ENCODE measurements at places on chromosomes 7 and 10.
A peak's percentile ranks its signal among the peaks of the same experiment; 100 is the strongest.

- peak; percentile 23 for DNase-seq
These were observed 195.1 kb upstream of the AUTS2 start for GRCh38 chr7:69403169-69403568.

- no peak for DNase-seq
These were observed 104.6 kb downstream of the CYTH3 start for GRCh38 chr7:6167587-6168476.

GRCh38 chr10:129744134-129745111 lies 219.7 kb downstream of the EBF3 start:
- DNase-seq, result no peak

GRCh38 chr10:62562101-62562500 lies 187.9 kb downstream of the ZNF365 start:
- no peak for DNase-seq

DNA sequence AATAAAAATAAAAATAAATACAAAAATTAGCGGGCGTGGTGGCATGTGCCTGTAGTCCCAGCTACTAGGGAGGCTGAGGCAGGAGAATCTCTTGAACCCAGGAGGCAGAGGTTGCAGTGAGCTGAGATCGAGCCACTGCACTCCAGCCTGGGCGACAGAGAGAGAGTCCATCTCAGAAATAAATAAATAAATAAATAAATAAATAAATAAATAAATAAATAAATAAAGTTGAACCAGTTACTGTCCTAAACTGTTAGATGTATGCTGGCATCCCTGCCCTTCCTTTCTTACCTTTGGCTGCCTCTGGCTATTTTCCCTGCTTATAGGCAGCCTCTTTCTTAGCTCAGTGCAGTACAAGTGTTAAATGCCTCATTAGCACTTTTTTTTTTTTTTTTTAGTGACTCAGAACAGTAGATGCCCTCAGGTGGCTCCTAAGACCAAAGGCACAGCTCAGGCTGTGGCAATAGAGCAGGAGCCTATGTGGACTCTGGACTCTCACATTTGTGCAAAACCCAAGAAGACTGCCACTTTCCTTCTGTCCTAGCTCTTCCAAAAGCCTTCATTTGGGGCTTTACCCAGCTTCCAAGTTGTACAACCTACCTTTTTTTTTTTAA lies 30.6 kb upstream of the CABCOCO1 start:
- DNase-seq, result no peak

GRCh38 chr10:77936697-77937567 lies 10.4 kb upstream of the DLG5 start:
- DNase-seq, result no peak

DNA sequence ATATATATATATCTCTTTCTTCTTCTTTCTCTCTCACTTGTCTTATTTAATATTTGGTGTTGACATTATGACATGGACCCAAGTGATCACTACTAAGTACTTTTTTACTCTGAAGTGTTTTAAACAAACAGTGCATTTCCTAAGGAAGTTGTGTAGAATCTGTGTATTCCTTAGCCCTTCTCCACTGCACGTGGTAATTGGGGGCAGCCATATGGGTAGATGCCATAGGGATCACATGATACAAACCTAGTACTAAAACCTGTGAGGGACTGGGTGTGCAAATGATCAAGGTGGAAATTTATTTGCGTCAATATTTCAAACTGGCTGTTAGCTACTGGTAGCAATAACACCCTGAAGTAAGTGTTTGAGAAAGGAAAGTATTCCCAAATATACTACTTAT lies 25.0 kb downstream of the THSD7A start:
- DNase-seq, result no peak

DNA sequence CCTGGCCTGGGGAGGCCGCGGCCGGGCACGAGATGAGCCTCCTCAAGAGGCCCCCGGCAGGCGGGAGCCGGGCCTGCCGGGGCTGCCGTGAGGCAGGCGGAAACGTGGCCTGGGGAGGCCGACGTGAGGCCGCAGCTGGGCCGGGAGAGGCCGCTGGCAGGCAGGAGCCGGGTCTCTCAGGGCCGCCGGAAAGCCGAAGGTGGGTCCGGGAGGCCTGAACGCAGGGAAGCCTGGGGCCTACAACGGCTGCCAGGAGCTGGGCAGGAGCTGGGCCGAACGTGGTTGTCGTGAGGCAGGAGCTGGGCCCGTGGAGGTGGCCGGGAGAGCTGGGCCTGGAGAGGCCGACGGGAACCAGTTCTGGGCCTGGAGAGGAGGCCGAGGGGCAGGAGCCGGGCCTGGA lies 171.9 kb downstream of the TPST1 start:
- no peak for DNase-seq

DNA sequence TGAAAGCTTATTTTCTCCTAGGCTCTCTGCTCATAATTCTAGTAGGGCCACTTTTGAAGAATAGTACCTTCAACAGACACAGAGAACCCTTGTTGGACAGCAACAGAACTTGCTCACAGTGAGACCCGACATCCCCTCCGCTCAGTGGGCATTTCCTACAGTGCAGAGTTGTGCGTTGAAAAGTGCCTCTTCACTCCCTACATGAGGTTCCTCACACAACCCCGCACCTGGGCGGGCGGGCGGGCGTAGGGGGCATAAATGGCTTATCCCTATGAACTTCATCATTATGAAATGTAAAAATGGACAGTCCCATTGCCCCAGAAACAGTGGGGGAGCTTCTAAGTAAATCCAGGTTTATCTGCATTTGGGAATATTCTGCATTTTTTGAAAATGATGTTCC lies 174.9 kb downstream of the MGMT start:
- DNase-seq, result no peak

- DNase-seq, result no peak
These were observed 200.2 kb upstream of the SEMA3E start for GRCh38 chr7:83849131-83849530.

DNA sequence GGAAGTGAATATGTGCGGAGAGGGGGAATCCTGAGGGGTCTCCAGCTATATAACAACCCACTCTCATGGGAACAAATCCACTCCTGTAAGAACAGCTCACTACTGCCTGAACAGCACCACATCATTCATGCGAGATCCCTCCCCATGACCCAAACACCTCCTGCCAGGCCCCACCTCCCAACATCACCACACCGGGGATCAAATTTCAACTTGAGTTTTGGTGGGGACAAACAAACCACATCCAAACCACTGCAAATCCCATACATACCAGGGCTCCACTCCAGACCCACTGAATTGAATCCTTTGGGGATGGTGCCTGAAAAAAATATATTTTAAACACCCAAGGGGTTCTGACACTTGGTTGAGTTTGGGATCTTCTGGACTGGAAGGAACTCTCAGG lies 181.5 kb upstream of the PLXNA4 start:
- DNase-seq, result no peak

DNA sequence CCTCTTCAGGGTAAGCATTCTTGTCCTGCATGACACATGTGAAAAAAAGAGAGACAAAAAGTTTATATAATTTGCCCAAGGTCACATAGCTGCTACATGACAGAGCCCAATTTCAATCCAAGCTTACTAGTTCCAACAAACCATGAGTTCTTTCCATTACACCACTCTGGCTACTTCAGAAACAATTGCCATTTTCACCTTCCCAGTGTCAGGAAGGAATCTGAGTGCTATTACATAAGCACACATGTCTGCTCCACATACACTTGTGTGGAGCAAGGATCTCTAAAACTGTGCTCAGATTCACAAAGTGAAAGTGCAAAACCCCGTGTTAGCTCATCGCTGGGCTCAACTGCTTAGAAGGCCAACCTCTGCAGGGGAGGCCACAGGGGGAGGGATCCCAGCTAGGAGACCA lies 356.2 kb upstream of the NFE2L3 start:
- DNase-seq, result no peak

- DNase-seq, result no peak
These were observed 47.1 kb downstream of the CLEC2L start for GRCh38 chr7:139570626-139571025.

DNA sequence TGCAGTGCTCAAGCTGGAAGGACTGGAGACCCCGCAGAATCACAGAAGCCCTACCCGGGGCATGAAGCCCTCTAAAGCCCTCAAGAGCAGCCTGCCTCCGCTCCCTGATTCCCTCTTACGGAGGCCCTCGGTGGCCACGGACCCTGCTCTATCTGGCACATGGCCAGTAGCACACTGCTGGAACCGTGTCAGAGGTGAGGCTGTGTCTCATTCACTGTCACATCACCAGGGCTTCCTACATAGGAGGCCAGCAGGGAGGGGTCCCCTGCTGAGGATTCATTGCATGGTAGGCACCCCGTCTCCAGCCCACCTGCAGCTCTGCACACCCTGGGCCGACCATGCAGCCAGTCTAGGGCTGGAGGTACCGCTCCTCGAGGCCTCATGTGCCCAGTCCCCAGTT lies 259.2 kb downstream of the TNS3 start:
- DNase-seq, result no peak

DNA sequence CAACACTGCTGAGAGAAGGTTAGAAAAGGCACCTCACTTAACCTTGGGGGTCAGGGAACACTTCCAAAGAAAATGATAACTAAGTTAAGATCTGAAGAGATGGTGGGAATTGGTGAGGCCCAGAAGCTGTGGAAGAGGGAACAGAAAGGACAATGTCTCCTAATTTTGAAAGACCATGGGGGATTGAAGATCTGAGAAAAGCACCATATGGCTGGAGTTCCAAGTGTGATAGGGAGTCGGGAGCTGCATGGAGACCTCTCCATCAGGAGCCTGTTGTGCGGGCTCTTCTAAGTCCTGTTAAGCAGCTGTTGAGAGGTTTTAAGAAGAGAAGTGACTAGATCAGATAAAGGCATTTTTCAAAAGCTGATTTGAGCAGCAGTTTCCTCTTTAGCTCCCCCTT lies 254.3 kb downstream of the CDK14 start:
- DNase-seq, result no peak

DNA sequence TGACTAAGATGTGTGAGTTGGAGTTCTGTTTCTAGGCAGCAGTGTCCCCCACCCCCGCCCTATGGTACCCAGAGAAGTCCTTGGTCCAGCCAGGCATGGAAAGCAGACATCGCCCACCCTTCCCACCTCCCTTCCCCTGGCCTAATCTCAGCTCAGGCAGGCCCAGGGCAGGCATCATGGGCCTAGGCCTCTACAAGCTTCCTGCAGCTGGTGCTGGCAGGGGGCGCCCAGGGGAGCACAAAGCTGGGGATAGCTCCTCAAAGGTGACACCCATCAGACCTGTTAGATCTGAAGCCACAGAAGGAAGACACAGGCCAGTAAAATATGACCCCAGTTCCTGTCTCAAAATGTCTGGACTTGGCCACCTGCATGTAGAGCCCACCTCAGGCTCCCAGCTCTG lies 18.9 kb upstream of the UNC5B start:
- DNase-seq, result no peak

DNA sequence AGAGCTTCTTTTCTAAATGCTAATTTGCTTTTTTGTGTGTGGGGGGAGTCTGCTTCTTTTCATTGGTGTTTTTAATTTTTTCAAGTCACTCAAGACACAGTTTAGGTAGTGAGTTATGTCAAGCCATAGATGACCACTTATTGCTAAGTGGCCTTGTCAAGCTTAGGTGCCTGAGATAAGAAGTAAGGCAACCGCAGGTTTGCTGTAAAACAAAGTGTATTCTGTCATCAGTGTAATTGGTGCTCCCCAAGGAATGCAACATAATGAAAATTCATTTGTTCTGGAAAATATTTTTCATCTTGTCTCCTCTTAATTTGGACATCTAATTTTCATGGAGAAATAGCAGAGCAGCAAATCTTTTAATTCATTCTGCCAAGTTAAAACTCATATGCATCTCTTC lies 249.6 kb downstream of the EXOC4 start:
- DNase-seq, result no peak

- DNase-seq, result no peak
These were observed 37.6 kb downstream of the MYL10 start for GRCh38 chr7:101591504-101591903.

- no peak for DNase-seq
These were observed 75.9 kb downstream of the ICA1 start for GRCh38 chr7:8185926-8186683.

GRCh38 chr7:139639563-139639962 lies 116.1 kb downstream of the CLEC2L start:
- DNase-seq, result no peak

GRCh38 chr10:60175441-60175971 lies 214.2 kb downstream of the ANK3 start:
- DNase-seq, result no peak

DNA sequence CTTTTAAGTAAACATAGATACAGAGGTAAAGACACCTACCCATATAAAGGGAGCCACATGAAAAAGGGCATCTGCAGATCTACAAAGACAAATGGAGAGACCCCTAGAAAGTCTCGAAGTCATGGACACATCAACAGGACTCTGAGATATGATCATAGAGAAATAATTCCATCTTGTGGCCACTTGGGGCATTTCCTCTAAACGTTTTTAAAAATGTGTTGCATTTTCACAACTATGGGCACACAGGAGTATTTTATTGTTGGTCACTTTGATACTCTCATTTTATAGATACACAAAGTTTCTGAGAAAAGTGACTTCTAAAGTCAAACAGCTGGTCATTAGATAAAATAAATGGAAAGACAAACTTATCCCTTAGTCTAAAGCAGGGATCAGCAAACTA lies 87.1 kb downstream of the CRTAC1 start:
- no peak for DNase-seq

GRCh38 chr10:62451611-62451975 lies 77.4 kb downstream of the ZNF365 start:
- DNase-seq, result no peak

- DNase-seq, result no peak
These were observed 126.2 kb downstream of the RNF133 start for GRCh38 chr7:122572706-122573105.

Data from globus pallidus (tissue), 1 donor.